Retinal pigment epithelial cell (primary cell): ENCODE measurements at places on chromosomes 6 and 20.

GRCh38 chr6:6981681-6982322 lies 126.0 kb upstream of the RREB1 start:
- no peak for DNase-seq

- DNase-seq = no peak
Measured at GRCh38 chr6:121691126-121691551, 255.7 kb downstream of the GJA1 start.

- no peak for DNase-seq
Measured at GRCh38 chr6:167548451-167548850, 223.6 kb downstream of the TTLL2 start.

DNA sequence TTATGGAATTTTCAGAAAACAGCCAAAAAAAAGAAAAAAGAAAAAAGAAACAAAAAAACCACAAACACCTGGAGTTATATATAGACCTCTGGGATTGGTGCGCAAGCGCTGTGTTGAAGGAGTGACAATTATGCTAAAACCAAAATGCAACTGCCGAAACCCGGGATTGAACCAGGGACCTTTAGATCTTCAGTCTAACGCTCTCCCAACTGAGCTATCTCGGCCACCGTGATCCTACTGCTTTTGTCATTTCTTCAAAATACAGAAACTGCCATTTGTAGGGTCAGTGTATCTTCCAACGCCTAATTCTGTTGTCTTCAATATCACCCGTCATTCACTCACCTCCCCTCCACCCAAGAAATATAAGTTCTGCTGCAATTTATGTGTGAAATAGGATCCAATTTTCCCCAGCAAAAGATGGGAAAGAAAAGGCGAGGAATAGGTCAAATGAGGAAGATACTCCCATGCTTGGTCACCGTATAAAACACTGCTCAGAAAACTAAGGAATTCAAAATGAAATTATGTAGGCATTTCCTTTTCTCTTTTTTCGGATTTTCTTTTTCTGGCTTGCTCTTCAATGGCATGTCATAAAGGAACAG lies 116.0 kb downstream of the TRIM27 start:
- DNase-seq = no peak

DNA sequence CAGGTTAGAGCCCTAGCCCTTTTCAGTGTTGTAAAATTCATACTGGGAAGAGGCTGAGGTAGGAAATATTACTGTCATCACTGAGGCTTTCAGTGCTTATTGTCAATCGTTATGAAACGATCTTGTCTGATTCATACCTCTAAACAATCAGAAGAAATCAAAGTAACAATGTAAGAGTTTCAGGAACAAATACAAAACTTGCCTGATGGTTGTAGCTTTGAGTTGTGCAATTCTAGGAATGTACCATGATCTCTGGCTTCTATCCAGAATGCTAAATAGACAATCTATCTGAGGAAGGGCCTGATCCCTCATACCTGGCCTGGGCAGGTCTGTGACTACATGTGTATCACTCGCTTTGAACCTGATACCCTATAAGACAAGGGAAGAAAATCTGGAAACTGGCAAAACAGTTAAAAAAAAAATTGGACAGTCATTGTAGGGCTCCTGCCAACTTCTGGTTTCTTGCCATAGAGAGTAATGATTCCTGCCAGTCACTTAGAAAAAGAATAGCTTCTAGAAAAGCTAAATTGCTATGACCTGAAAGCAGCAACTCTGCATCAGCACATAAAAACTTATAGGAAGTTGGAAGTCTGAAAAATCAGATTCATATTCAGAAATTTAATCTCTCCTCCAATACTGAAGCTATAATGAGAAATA lies 234.7 kb downstream of the BTBD9 start:
- no peak for DNase-seq

DNA sequence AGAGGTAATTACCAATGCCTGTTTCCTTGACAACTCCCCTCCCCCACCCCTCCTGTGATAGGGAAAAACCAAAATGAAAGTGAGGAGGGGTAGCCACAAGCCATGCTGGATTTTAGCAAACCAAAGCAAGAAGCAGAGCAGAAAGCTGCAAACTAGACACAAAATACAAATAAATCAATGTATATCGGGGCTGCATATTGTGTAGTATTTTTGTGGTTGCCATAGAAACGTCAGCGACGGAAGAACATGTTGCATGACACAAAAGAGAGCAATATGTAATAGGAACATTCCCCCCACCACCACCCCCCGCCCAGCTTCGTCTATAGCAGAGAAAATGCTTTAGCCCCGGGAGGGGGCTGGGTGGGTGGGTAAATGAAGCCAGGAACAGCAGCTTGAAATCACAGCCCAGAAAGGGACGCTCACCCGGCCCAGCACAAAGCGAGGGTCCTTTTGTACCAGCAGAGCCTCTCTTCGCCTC lies 548 bp downstream of the AGPAT4 start:
- DNase-seq = peak; percentile 21

- no peak for DNase-seq
Measured at GRCh38 chr6:15320693-15321092, 74.8 kb downstream of the JARID2 start.

DNA sequence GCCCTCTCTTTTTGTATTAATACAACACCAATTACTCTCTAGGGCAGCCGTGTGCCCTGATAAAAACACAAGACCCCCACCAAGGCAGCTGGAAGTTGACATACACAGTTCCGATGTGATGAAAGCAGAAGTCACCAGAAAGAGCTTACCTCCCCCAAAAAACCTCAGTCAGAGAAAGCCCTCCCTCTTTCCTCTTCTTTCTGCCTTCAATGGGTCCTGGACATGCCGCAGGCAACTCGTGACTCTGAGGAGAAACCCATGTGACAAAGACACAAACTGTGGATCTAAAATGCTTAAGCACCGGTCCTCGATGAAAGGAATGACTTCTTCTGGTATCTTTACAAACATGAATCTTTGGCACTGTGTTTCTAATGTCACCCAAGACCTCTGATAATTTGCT lies 117.7 kb upstream of the CCDC28A start:
- DNase-seq = no peak

DNA sequence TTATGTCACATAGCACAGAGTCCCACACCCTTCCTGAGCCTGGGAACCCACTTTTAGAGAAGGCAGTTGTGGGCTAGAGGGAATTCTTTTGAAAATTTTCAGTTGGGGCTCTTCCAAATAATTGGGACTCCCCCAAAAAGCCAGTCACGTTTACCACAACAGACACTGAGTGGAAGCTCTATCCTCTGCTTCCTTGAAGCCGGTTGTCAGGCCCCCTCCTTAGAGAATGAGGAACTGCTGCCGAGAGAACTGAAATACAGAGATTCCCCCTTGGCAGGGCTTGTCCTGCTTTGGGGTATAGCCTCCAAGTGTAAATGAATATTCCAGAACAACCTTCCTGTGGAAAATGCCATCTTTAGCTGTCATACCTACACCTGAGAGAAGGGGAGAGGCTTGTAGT lies 2.7 kb upstream of the JAG1 start:
- no peak for DNase-seq

- no peak for DNase-seq
Measured at GRCh38 chr20:20353576-20353975, 14.3 kb upstream of the INSM1 start.

- DNase-seq = no peak
Measured at GRCh38 chr20:58700823-58701222, 8.2 kb downstream of the NPEPL1 start.

DNA sequence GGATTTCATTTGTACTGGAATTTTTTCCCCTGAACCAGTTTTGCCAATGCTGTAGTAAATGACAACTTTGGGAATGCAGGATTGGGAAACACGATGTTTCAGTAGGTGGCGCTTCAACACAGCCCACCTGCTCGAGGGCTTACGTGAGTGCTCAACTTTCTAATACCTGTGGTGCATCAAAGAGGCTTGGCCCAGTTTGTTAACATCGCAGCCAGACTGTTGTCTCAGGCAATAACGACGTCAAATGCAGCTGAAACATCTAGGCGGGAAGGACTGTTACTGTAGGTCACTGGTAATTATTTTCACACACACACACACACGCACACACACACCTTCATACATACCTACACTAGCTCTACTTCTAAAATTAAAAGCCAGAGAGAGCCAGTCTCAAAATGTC lies 815.5 kb upstream of the SLC35B3 start:
- peak; percentile 53 for DNase-seq
